ENCODE measurements at places on chromosomes 5 and 9.

GRCh38 chr5:157750320-157750719 lies 6.8 kb downstream of the LSM11 start:
- no peak overlapping the region for H3K4me3 ChIP-seq
- DNase-seq: no peak
- H3K4me1 ChIP-seq: no peaks in the 10 kb centered on the region
- no peaks in the 10 kb centered on the region for H3K36me3 ChIP-seq
- H3K27ac ChIP-seq: no peak overlapping the region

DNA sequence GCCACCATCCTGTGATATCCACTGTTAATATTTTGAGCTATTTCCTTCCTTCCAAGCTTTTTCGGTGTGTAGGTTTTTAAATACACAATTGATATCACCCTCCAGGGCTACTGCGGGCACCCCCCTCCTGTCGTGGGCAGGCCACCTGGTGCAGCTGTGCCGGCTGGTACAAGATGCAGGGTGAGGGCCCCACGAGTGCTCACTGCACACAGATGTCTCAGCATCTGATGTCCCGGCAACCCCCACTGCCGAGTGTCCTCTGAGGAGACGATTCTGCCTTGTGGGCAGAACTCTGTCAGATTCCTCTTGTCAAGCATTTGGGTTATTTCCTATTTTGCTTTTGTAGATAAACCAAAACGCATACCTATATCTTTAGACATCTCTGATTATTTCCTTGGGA lies 25.1 kb downstream of the CACNA1B start:
- H3K36me3 ChIP-seq: no peaks in the 10 kb centered on the region
- no peak overlapping the region for H3K4me3 ChIP-seq
- no peaks in the 10 kb centered on the region for H3K4me1 ChIP-seq
- no peak for DNase-seq
- H3K27ac ChIP-seq: no peak overlapping the region

GRCh38 chr9:2413160-2413805 lies 208.3 kb upstream of the VLDLR start:
- H3K4me3 ChIP-seq: no peak overlapping the region
- no peak overlapping the region for H3K27ac ChIP-seq
- no peak for DNase-seq
- H3K36me3 ChIP-seq: no peaks in the 10 kb centered on the region
- no peaks in the 10 kb centered on the region for H3K4me1 ChIP-seq

- DNase-seq: no peak
- H3K27ac ChIP-seq: no peak overlapping the region
- no peak overlapping the region for H3K4me3 ChIP-seq
These were observed 13.8 kb upstream of the ANXA1 start for GRCh38 chr9:73137914-73138313.

DNA sequence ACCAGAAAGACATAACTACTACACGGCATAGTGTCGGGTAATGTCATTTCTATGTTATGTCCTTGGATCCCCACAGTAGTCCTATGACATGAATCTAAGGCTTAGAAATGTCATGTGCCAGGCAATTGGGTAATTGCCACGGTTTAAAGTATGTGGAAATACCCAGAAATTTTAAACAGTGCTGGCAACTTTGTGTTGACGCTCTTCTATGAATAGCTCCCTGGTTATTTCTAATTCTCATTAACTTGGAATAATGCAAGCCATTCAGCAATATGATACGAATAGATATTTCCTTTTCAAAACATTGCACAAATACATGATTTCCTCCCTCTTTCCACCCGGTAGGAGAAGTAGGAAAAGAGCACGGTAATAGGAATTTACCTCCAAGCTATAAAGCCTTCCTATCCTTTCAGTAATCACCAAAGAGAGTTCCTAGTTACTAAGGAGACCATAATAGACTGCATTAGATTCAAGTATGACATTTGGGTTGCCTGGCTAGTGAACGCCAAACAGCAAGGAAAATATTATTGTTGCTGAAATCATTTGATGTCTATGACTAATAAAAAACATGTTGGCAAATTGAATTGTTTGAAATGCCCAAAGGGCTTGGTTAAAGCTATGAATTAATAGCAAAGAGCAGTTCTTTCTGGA lies 168.4 kb downstream of the CCDC192 start:
- H3K27ac ChIP-seq: no peak overlapping the region
- H3K4me3 ChIP-seq: no peak overlapping the region
- DNase-seq: no peak
- no peaks in the 10 kb centered on the region for H3K4me1 ChIP-seq

- no peaks in the 10 kb centered on the region for H3K36me3 ChIP-seq
- no peak overlapping the region for H3K27ac ChIP-seq
- no peaks in the 10 kb centered on the region for H3K27me3 ChIP-seq
- H3K4me3 ChIP-seq: no peak overlapping the region
These were observed 358.7 kb upstream of the KLF4 start for GRCh38 chr9:107847978-107848964.

DNA sequence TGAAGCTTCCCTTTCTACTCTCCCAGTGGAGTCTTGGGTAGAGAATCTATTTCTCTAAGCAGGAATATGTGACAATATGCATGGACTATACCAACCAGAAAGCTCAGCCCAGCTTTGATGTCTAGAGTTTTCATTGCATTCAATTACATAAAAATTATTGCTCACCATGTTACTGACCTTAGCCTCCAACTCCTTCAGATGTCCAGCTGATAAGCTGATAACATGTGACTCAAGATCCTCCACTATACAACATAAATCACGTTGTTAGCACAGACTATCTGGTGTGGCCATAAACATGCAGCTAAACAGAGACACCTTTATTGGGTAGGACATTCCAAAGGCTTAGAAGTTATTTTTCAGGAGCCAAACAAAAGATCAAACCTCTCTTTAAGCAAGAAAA lies 1168.2 kb downstream of the CDH12 start:
- H3K4me1 ChIP-seq: no peaks in the 10 kb centered on the region
- H3K27ac ChIP-seq: no peak overlapping the region
- H3K27me3 ChIP-seq: no peaks in the 10 kb centered on the region
- no peak for DNase-seq
- H3K36me3 ChIP-seq: no peaks in the 10 kb centered on the region

GRCh38 chr5:157682257-157682656 lies 10.9 kb downstream of the C5orf52 start:
- no peak overlapping the region for H3K27ac ChIP-seq
- no peaks in the 10 kb centered on the region for H3K27me3 ChIP-seq
- no peak for DNase-seq
- no peaks in the 10 kb centered on the region for H3K36me3 ChIP-seq
- no peak overlapping the region for H3K4me3 ChIP-seq
- no peaks in the 10 kb centered on the region for H3K4me1 ChIP-seq

DNA sequence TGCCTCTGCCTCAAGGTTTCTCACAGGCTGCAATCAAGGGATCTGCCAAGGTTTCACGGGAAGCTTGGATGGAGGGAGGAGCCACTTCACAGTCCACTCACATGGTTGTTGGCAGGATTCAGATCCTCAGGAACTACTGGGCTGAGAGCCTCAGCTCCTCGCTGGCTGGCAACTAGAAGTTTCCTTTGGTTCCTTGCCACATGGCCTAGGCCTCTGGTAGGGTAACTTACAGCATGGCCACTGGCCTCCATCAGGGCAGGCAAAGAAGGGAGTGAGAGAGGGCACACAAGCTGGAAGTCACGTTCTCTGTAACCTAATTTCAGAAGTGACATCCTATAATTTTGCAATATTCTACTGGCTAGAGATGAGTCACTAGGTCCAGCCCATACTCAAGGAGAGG lies 32.2 kb downstream of the SPOCK1 start:
- H3K4me1 ChIP-seq: no peaks in the 10 kb centered on the region
- H3K4me3 ChIP-seq: no peak overlapping the region
- no peaks in the 10 kb centered on the region for H3K27me3 ChIP-seq
- no peaks in the 10 kb centered on the region for H3K36me3 ChIP-seq

DNA sequence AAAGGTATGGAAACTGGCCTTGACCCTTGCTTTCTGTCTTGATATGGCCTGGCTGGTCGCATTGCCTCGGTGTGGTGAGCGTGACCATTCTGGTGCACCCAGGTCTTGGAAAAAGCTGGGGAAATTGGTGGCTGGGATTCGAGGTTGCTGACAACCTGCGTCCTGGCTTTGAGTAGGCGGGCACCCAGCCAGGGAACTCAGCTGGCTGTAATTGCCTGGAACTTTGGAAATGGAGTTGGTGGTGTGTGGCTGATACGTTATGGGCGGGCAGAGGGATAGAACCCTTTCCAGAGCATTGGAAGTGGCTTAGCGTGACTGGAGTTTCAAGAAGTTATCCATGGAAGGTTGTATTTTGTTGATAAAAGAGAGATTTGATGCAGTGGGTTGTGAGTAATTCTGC lies 35.2 kb downstream of the KCNMB1 start:
- H3K36me3 ChIP-seq: no peaks in the 10 kb centered on the region
- no peaks in the 10 kb centered on the region for H3K27me3 ChIP-seq
- H3K4me1 ChIP-seq: peaks cover 12% of the 10 kb centered on the region
- H3K27ac ChIP-seq: no peak overlapping the region

- H3K27ac ChIP-seq: no peak overlapping the region
- no peak for DNase-seq
- peaks cover 4% of the 10 kb centered on the region for H3K4me1 ChIP-seq
- H3K27me3 ChIP-seq: no peaks in the 10 kb centered on the region
- no peak overlapping the region for H3K4me3 ChIP-seq
These were observed 1.8 kb downstream of the HSPB3 start for GRCh38 chr5:54457094-54457862.
